ENCODE measurements at places on chromosomes 6 and 20. TPM values are rescaled to one million over a fixed set of nuclear protein-coding genes. Genes with fewer than 3 reads are reported as not detected.

GRCh38 chr20:33433465-33434234, 9.9 kb downstream of the SNTA1 start:
- no peak for ATAC-seq

- ATAC-seq, result no peak
Measured at GRCh38 chr20:64166721-64167615, 2.7 kb downstream of the MYT1 start.

GRCh38 chr6:43921039-43921438, 151.0 kb downstream of the VEGFA start:
- ATAC-seq, result no peak

DNA sequence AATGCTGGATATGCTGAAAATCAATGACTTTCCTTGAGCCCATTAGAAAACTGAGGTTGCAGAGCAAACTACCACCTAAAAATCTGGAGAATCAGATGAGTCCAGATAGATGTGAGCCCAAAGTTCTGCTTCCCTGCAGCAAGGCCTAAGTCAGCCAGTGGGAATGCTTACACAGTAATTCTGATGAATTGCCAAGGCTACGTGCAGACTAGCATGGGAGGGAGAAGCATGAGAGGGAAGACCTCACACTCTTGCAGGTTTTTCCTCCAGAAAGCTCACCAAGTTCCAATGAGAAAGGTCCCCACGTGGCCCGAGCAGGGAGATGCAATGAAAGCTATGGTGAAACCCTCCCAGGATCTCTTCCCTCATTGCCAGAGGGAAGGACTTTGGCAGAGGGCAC, 104.8 kb upstream of the SIRPA start:
- no peak for ATAC-seq

DNA sequence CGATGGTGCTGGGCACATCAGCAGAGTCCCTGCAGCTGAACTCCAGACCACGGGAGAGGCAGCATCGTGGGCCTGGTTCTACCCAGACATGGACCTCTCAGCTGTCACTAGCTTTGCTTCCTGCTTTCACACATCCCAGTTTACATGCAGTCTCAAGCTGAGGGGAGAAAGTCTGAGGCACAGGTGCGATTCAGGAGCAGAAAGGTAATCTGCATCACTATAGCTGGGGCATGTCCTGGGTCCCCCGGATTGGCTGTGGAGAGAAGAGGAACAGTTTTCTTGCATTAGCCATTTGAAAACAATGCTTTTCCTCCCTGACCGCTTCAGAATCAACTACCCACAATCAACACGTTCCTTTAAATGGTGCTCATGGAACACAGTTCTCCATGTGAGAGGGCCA, 59.9 kb downstream of the PLAGL1 start:
- no peak for ATAC-seq

DNA sequence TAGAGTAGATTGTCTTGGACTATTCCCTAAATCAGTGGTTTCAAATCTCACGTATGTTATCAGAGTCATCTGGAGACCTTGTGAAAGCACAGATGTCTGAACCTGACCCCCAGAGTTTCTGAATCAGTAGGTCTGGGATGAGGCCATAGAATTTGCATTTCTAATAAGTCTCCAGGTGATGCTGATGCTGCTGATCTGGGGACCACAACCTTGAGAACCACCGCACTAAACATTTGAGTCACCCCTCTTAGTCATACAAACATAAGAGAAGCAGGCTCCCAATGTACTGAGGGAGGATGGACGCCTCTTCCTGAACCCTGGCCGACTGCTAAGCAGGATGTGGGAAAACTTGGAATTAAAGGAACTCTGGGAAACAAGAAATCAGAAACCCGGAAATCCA, 187.8 kb upstream of the PRDM1 start:
- peak; percentile 82 for ATAC-seq

DNA sequence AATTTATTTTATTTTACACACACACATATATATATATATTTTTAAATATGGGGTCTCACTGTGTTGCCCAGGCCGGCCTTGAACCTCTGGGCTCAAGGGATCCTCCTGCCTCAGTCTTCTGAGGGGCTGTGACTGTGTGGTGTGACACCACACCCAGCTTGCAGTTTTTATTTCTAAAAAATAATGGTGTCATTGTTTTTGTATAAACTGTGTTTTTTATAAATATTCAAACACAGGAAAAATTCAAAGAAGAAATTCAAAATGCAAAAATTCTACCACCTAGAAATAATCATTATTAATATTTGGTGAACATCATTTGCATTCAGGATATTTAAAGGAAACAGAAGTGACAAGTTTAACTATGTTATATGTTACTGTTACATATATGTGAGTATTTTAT, 3.1 kb downstream of the CCDC28A start:
- ATAC-seq, result no peak

- no peak for ATAC-seq
Measured at GRCh38 chr6:28553986-28554881, 28.6 kb downstream of the GPX5 start.

GRCh38 chr6:70338775-70339174, 35.9 kb upstream of the COL9A1 start:
- no peak for ATAC-seq

- ATAC-seq, result no peak
Measured at GRCh38 chr20:31720486-31721407, 1.9 kb downstream of the BCL2L1 start.

- ATAC-seq, result no peak
Measured at GRCh38 chr6:53573299-53573698, 28.4 kb upstream of the GCLC start.

- peak; percentile 50 for ATAC-seq
Measured at GRCh38 chr6:118283766-118284165, 264.3 kb upstream of the PLN start.

GRCh38 chr6:121830736-121831135, 395.3 kb downstream of the GJA1 start:
- ATAC-seq, result no peak

- no peak for ATAC-seq
Measured at GRCh38 chr6:18347021-18347577, 40.1 kb upstream of the RNF144B start.

DNA sequence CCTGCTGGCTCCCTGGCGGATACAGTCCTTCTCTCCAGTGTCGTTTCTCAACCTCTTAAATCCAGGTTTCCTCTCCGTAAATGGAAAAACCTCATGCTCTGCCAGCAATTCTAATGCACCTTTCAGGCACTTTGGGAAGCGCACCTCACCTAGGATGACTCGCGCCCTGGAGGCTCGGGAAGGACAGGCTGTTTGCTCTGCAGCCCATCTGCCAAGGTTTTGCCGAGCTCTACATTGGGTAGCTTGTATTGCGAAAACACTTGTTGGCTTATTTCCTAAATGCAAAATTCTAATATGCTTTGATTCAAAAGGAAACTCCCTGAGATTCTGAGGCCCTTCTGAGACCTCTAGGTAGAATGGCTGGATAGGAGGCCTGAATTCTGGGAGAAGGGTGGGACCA, 102.6 kb upstream of the MLN start:
- ATAC-seq, result no peak

DNA sequence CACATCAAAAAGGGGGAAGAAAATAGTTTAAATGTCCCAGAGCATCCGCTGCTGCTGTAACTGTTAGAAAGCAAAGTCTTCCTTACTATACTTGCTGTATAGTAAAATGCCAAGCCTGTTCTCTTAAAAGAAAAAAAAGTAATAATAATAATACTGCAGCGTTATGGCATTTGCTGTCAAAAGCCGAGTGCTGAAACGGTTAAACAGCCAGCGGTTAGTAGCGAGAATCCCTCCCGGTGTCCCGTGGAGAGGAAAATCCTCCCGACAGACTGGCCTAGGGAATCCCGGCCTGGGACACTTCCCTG, 19.5 kb upstream of the NFATC2 start:
- ATAC-seq, result peak; percentile 6

DNA sequence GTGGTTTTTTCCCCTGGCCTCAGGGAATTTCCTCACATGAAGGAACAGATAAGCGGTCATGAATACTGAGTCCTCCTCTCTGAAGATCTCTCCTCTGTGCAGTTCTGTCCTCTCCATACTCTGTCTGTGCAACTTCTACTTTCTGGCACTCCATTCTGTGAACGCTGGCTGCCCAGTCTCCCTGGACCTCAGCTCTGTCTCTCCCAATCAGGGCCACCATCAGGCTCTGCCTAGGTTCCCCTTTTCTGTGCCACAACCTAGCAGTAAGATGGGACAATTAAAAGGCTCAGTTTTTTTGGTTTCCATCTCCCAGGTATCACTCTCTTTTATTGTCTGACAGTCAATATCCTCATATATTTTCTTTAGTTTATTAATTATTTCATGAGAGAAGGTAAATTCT, 4.8 kb upstream of the ADGB start:
- ATAC-seq, result no peak

- ATAC-seq, result no peak
Measured at GRCh38 chr20:63344616-63345327, 16.4 kb downstream of the CHRNA4 start.

GRCh38 chr20:47805951-47806350, 20.7 kb upstream of the SULF2 start:
- ATAC-seq, result no peak

DNA sequence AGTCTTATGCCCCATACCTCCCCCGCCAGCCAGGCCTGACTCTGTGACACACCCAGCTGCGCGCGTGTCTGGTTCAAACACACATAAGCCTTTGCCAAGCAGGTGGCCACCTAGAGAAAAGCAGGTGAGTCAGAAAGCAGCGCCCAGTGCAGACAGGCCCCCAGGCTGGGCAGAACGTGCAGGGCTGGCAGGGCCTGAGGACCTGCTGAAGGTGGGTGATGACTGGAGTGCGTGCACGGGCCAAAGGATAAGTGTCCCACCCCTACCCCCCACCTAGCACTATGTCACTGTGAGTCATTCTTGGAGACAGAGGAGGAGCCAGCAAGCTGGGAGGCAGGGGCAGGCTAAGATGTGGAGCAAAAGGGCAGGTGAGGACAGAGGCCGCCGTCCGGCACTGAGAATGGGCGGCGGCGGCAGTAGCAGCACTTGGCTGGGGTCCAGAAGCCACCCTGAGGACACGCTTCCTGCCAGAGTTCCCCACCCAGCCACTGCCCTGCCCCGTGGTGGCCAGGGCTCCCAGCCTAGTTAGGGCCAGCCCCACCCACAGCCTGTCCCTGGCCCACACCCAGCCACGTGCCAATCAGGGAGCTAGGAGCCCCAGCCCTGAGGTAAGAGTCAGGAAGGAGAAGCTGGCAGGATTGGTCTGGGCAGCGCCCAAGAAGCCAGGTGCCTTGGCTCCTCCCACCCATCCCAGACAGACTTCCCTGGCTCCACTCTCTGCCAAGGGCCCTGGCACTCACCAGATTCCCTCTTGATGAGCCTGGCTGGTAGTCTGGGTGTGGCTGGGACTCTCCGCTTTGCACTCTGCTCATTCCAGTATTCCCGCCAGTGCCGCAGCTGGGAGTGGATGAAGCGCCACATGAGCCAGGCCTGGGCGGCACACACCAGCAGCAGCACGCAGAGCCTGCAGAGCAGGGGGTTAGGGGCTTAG, 72.7 kb downstream of the TRAM2 start:
- ATAC-seq, result no peak

- peak; percentile 95 for ATAC-seq
Measured at GRCh38 chr6:27188061-27188884, 59.2 kb upstream of the PRSS16 start.

GRCh38 chr6:78597966-78598365, 269.4 kb upstream of the IRAK1BP1 start:
- no peak for ATAC-seq

GRCh38 chr6:131929264-131929663, 21.9 kb downstream of the CCN2 start:
- ATAC-seq, result no peak

- ATAC-seq, result no peak
Measured at GRCh38 chr6:51450248-51450957, 631.7 kb downstream of the TFAP2B start.

- peak; percentile 96 for ATAC-seq
Measured at GRCh38 chr6:140921366-140922226, 1211.1 kb upstream of the GJE1 start.

DNA sequence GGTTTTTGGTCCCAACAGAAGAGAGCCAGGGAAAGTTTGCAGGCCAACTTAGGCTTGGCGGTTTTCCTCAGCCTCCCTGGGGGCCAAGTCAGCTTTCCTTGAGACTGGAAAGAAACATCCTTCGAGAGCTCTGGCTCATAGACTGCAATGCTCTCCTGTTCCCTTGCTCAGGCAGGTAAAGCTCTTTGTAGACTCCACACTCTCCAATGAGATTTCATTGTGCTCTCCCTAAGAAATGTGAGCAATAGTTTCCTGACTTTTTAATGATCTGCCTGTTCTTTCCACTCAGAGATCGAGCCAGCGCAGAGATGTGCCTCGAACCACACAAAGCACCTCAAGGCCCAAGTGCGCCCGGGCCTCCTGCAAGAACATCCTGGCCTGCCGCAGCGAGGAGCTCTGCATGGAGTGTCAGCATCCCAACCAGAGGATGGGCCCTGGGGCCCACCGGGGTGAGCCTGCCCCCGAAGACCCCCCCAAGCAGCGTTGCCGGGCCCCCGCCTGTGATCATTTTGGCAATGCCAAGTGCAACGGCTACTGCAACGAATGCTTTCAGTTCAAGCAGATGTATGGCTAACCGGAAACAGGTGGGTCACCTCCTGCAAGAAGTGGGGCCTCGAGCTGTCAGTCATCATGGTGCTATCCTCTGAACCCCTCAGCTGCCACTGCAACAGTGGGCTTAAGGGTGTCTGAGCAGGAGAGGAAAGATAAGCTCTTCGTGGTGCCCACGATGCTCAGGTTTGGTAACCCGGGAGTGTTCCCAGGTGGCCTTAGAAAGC, 13.9 kb downstream of the TNFAIP3 start:
- ATAC-seq, result peak; percentile 2

GRCh38 chr20:17655865-17656479, 26.1 kb downstream of the RRBP1 start:
- ATAC-seq, result peak; percentile 50

DNA sequence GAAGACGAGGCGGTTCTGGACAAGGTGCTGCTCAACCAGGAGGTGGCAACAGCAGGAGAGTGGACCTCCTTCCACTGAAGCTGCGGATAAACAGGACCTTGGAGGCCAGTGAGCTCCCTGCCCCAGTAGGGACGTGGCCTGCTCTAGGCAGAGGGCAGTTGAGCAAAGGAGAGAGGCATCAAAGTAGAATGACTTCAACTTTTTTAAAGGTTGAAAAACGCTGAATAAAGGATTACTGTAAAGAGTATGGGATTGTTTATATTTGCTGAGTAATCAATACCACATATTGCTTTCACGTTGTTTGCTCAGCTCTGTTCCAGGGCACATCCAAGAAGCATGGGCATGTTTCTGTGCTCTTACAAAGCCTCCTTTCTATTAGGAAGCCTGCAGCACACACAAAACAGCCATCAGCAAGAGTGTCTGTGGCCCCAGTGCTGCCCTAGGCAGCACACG, 48.1 kb downstream of the ERMARD start:
- no peak for ATAC-seq

GSTA2 gene
- not detected for total RNA-seq

GMPR gene
- total RNA-seq, result 0.30 TPM

ENPP5 gene
- total RNA-seq, result 0.45 TPM

HLA-DRB5 gene
- 1.5 TPM for total RNA-seq

SPEF1 gene
- 0.24 TPM for total RNA-seq

TFAP2D gene
- total RNA-seq, result not detected

GPX5 gene
- not detected for total RNA-seq

LIN28B gene
- total RNA-seq, result not detected

MSH5 gene
- 78.9 TPM for total RNA-seq

ARMC12 gene
- total RNA-seq, result 1.8 TPM

PPP1R18 gene
- total RNA-seq, result 190 TPM

GTSF1L gene
- total RNA-seq, result not detected

MYB gene
- total RNA-seq, result 29.9 TPM

PTCRA gene
- not detected for total RNA-seq

OTOR gene
- total RNA-seq, result not detected

EPB41L1 gene
- 1.0 TPM for total RNA-seq

ATG5 gene
- total RNA-seq, result 24.3 TPM

HTR1E gene
- not detected for total RNA-seq

PRR18 gene
- total RNA-seq, result not detected

TMEM217 gene
- total RNA-seq, result 2.5 TPM

ANKRD6 gene
- total RNA-seq, result 1.6 TPM

SYS1 gene
- total RNA-seq, result 32.9 TPM

NMBR gene
- total RNA-seq, result not detected

Measured in activated T-helper 17 cell treated with anti-CD3 and anti-CD28 coated beads, Interleukin-2, amount 50 U/mL, for 72 hours (primary cell).